Activated gamma-delta T cell treated with Interleukin-2 at 50 U/mL for 16 hours (primary cell): ENCODE measurements at places on chromosomes 3 and 15.

DNA sequence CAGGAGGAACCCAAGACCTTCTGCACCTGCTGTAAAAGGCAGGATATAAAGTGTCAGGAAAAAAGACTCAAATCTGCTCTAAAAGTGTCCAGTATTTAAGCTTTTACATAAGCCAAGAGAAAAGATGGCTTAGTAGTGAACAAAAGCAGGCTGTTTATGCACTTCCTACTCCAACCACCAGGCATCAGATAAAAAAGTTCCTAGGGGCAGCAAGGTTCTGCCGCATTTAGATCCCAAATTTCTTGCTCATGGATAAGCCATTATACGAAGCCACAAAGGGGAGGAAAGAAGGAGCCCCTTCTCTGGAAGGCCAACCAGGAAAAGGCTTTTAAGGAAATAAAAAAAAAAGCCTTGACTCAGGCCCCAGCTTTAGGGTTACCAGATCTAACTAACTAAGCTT is 10.6 kb upstream of the SLC9C1 start:
- DNase-seq, result no peak

DNA sequence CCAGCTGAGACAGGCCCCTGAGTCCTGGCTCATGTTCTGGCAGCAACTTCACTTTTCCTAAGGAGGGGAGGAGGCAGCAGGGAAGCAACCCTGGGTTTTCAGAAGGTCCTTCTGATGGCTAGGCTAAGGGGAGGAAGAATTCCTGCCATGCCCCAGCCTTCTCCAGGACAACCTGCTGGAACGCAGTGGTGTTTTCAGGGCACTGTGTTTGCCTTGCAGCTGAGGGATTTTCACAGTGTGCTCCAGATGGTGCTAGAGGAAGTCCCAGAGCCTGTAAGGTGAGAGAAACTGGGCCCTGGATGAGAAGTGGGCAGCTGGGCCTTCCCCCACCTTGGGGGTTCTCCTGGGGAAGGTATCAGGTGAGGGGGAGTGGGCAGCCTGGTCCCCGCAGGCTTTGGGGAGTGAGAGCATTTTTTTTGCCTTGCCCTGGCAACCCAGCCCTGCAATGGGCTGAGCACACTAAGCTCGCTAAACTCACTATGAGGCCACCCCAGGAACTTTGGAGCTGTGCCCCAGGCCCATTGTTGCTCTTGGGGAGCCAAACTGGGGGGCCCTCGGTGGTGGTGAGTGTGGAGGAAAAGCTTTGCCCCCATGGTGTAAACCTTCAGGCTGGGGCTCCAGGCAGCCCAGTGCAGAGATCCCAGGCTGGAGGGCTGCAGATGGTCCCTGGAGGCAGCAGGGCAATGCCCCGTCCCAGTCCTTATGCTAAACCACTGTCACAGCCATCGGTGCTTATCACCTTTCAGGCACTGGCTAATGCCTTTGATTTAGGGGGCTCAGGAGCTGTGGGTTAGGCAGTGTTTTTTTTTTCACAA is 41.1 kb downstream of the ACAA1 start:
- no peak for DNase-seq

GRCh38 chr15:23035964-23036566 is 3.3 kb downstream of the TUBGCP5 start:
- peak; percentile 51 for DNase-seq

DNA sequence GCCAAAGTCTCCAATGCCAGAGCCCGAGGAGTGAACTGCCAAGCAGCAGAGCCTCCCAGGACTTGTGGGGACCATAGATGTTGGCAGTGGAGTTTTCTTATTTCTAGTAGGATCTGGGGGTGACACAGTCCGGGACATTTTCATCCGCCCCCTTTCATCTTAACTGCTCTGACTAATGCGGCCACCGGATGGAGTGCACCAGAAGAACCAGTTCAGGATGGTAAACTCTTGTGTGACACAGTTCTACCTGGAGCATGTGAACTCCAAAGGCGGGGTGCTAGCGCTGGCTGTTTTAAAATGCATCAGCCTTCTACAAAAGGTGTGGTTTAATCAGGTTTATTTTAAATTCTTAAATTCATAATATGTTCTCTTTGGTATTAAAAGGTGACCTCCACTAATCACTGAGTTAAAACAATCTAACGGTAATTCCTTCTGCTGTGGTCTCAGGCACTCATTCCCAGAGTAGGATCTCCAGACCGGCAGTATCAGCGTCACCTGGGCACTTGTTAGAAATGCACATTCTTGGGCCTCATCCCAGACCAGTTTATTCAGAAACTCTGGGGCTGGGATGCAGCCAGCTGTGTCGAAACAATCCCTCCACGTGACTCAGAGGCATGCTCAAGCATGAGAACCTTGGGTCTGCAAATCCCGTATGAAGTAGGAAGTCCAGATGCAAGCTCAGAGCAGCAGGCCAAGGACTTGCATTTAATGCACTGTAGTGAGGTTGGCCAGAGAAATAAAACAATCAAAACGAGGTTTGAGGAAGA is 105.5 kb downstream of the GABRB3 start:
- no peak for DNase-seq

- no peak for DNase-seq
Measured at GRCh38 chr3:134594331-134594741, 56.5 kb downstream of the KY start.

DNA sequence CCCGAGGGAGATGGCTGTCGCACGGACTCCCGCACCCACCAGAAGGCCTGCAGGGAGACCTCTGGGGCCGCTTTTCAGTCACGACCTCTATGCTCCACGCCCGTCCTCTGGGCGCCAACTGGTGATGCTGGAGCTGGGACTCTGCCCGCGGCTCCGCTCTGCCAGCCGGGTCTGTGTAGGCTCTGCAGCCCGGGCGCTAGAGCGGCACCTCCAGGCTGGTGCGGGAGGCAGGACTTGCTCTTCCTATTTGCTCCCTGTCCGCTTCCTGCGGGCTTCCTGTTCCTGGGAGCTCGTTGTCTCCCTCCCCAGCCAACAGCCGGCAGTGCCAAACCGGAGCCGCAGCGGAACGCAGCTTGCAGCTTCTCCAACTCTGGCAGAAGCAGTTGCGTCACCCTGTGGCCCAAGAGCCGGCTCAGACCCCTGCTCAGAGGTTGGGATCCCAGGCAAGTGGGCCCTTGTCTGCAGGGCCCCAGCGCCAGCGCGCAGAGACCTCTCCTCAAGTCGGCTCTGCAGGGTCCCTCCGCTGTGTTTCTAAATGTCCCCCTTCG is 285.9 kb downstream of the XXYLT1 start:
- DNase-seq, result no peak

DNA sequence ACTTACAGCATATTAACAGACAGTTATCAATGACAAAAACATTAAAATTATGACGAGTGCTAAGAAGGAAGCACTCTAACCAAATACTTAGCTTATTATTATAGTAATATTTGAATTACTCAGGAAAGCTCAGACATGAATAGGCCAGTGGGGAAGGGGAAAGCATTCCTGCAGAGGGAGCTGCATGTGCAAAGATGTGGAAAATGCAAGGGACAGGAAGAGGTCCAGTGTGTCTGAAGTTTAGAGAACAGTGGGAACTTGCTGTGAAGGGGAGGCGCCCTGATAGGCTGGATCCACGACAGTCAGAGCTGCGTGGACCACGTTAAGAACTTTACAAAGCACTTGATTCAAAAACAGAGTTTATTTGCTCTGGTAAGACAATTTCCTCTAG is 1.2 kb upstream of the SPICE1 start:
- no peak for DNase-seq

DNA sequence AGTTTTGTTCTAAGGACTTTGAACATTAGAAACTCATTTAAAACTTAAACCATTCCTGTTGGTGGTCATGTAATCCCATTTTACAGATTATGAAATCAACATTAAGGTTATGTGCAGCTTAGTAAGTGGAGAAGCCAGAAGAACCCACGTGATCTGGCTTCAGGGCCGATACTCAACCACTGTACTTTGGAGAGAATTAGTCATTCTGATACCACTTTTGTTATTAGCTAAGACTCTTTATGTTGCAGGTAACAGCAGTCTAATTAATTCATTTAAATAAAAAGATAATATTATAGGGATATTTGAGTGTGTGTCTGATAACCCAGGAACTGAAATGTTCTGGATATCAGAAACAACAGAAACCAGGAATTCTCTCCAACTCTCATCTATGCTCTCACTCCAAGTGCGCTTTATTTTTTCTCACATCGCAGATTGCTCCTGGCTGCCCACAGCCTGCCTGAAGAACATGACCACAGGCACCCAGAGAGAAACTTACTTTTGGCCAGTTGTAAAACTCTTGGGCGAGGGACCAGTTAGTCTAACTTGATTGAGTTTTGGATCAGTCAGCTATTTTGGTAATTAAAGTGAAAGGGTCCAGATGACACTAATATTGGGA is 25.2 kb downstream of the UBE2E1 start:
- no peak for DNase-seq

DNA sequence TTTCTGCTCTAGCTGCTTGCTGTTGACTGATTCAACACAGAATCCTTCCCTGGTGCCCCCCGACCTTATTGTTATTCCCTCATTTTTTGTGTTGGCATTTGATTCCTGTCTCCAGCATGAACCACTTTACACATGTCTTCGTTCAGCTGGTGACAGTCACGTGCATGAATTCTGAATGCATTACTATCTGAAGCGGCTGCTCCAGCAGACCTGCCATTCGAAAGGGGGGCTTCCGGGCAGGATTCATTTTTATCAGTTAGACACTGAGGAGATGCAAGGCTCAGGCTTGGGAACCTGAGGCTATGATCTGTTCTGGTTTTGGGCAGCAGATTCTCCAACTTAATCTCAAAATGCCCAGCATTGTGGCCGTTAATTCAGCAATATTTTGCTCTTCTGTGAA is 336.2 kb downstream of the EPHB1 start:
- DNase-seq, result no peak
